ENCODE measurements at places on chromosomes 16 and 17. TPM values are rescaled to one million over a fixed set of nuclear protein-coding genes. Genes with fewer than 3 reads are reported as not detected.

DNA sequence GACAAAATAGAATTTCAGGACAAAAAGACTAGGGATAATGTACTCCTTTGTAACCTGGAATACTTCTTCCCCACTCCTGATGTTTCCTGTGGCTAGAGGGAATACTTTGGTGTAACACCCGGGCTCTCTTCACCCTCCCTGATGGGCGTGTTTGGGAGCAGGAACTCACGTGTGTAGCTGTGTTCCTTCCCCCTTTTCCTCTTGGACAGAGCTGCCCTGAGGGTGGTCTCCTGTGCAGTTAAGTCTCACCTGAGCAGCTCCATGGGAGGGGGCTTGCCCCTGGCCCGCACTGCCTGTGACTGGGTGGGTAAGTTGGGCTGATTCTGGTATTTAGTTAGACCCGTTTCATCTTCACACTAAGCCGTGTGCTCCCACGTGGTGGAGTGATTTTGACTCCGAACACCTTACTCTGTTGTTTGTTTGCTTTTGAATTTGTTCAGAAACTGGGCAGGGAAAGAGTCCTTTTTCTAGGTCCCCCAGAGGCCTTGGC lies 87.9 kb downstream of the OR1D5 start:
- H3K4me3 ChIP-seq: no peak overlapping the region
- H3K36me3 ChIP-seq: no peaks in the 10 kb centered on the region
- no peak overlapping the region for H3K27ac ChIP-seq
- peaks cover 5% of the 10 kb centered on the region for H3K27me3 ChIP-seq
- DNase-seq: no peak
- peaks cover 4% of the 10 kb centered on the region for H3K4me1 ChIP-seq

GRCh38 chr16:74667255-74667700 lies 601 bp upstream of the RFWD3 start:
- H3K27ac ChIP-seq: peak overlapping the region; percentile 69
- H3K27me3 ChIP-seq: no peaks in the 10 kb centered on the region
- peaks cover 4% of the 10 kb centered on the region for H3K4me1 ChIP-seq
- DNase-seq: peak; percentile 35
- no peaks in the 10 kb centered on the region for H3K36me3 ChIP-seq
- peak overlapping the region; percentile 96 for H3K4me3 ChIP-seq

DNA sequence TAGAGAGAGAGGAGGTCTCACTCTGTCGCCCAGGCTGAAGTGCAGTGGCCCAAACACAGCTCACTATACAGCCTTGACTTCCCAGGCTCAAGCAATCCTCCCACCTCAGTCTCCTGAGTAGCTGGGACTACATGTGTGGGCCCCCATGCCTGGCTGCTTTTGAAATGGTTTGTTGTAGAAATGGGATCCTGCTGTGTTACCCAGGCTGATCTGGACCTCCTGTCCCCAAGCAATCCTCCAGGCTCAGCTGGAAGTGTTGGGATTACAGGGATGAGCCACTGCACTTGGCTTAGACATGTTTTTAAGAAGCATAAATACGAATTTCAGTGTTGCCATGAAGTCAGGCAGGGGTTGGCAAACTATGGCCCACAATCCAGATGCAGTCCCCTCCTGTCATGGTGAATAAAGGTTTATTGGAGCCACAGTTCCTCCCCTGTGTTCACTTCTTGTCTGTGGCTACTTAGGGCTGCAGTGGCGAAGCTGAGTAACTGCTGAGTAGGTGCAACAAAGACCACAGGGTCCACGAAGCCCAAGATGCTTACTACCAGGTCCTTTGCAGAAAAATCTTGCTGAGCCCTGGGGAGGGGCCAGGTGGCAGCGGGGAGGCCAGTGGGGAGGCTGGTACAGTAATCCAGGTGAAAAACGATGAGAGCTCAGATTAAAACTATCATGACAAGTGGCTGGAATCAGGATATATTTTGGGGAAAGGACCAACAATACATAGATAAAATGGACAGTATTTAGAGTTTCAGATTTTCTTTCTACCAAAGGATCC lies 35.2 kb downstream of the TNFRSF13B start:
- DNase-seq: no peak
- H3K4me1 ChIP-seq: peaks cover 4% of the 10 kb centered on the region
- no peaks in the 10 kb centered on the region for H3K36me3 ChIP-seq

DNA sequence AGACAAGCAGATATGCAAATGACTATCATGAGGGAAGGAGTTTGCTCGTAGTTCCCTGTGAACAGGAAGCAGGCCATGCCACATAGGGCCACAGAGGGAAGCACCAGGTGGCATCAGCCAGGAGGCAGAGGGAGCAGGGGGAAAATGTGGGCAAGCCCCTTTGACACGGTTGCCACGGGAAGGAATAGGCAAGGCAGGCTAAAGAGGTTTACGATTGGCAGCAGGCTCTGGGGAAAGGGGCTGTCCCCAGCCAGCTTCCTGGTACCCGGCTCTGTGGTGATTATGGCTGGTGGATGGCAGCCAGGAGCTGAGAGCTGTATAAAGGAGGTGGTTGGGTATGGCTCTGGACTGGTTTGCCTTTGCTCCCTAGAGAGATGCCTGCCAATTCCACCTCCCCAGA lies 848 bp downstream of the CES3 start:
- H3K27ac ChIP-seq: no peak overlapping the region
- DNase-seq: no peak
- H3K27me3 ChIP-seq: peaks cover 4% of the 10 kb centered on the region
- peak overlapping the region; percentile 32 for H3K4me3 ChIP-seq
- H3K4me1 ChIP-seq: peaks cover 5% of the 10 kb centered on the region

Gene GNG13
- not detected for total RNA-seq

Gene KRT26
- total RNA-seq: not detected

Gene TLCD3A
- total RNA-seq: 9.4 TPM

Gene NDRG4
- 677 TPM for total RNA-seq

Measured in glutamatergic neuron (in vitro differentiated cells).